Neural crest cell (in vitro differentiated cells): ENCODE measurements at places on chromosomes 6 and 20. TPM values are rescaled to one million over a fixed set of nuclear protein-coding genes. Genes with fewer than 3 reads are reported as not detected.
A peak's percentile ranks its signal among the peaks of the same experiment; 100 is the strongest.

GRCh38 chr6:89975991-89976693 is 81.9 kb downstream of the GJA10 start:
- H3K36me3 ChIP-seq, result no peaks in the 10 kb centered on the region
- peak overlapping the region; percentile 95 for H3K27ac ChIP-seq
- peaks cover 18% of the 10 kb centered on the region for H3K4me1 ChIP-seq
- no peaks in the 10 kb centered on the region for H3K27me3 ChIP-seq
- peak overlapping the region; percentile 25 for H3K4me3 ChIP-seq
- no peak for DNase-seq

DNA sequence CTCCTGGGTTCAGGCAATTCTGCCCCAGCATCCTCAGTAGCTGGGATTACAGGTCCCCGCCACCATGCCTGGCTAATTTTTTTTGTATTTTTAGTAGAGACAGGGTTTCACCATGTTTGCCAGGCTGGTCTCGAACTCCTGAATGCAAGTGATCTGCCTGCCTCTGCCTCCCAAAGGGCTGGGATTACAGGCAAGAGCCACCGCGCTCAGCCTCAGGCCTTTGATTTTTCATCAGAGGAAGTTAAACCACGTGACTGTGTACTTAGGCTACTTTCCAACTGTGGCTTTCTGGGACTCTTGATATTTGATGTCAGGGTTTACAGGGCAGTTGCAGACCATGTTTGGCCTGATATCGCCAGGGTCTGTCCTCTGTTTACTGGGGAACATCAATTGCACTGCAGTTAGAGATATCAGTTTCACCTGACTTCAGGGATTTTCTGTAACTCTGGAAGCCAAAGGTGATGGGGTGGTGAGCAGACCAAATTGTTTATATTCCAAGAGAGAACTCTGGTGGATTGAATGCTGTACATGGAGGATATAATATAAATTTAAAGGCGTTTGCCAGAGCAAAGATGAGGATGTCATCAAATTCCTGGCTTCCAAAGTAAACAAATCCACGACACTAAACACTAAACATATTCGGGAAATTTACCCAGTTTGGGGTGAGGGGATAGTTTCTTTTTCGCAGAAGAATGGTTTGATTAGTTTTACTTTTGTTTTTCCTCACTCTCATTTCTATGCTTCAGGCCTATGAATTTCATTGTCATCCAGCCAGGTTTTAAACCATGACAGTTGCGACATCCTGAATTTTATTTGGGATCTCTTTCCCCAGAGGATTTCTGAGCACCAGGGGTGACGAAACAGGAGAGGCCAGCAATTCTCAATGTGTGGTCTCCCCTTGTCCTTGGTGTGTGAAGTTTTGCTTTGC is 4.2 kb downstream of the PSMF1 start:
- H3K36me3 ChIP-seq, result peaks cover 2% of the 10 kb centered on the region
- H3K4me3 ChIP-seq, result no peak overlapping the region
- no peak overlapping the region for H3K27ac ChIP-seq
- DNase-seq, result no peak

GRCh38 chr6:146543940-146544615 is 445 bp downstream of the RAB32 start:
- peaks cover 28% of the 10 kb centered on the region for H3K4me1 ChIP-seq
- no peaks in the 10 kb centered on the region for H3K27me3 ChIP-seq
- peak overlapping the region; percentile 100 for H3K4me3 ChIP-seq
- peak overlapping the region; percentile 97 for H3K27ac ChIP-seq
- peak; percentile 32 for DNase-seq
- H3K36me3 ChIP-seq, result peaks cover 2% of the 10 kb centered on the region

The PAX1 gene
- total RNA-seq, result not detected in 2 replicates

The CEP85L gene
- total RNA-seq, result 16.8 and 18.1 TPM in 2 replicates

GRCh38 chr20:62740286-62741141 is 31.9 kb downstream of the NTSR1 start:
- no peak for DNase-seq
- H3K27ac ChIP-seq, result no peak overlapping the region

GRCh38 chr6:109351231-109352130 is 30.8 kb downstream of the CD164 start:
- H3K27ac ChIP-seq, result no peak overlapping the region
- peaks cover 12% of the 10 kb centered on the region for H3K36me3 ChIP-seq
- no peak for DNase-seq
- H3K4me1 ChIP-seq, result no peaks in the 10 kb centered on the region

The CDH22 gene
- 0.09 TPM in 1 of 2 replicates, not detected in the other for total RNA-seq

DNA sequence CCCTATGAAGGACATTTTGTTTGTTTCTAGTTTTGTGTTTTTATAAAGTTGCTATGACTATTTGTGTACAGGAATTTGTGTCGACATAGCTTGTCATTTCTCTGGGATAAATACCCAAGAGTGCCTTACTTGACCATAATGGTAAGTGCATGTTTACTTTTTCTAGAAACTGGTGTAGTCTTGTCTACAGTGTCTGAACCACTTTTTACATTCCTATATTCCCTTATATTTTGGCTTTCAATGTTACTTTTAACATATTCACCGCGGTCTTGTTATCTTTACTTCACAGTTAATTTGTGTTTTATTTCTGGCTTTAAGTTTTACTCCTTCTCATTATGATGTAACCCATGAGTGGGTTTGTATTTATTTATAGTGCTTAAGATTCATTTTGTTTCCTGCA is 444.4 kb upstream of the RGS17 start:
- H3K4me1 ChIP-seq, result no peaks in the 10 kb centered on the region
- H3K27ac ChIP-seq, result no peak overlapping the region
- H3K36me3 ChIP-seq, result no peaks in the 10 kb centered on the region
- no peaks in the 10 kb centered on the region for H3K27me3 ChIP-seq

GRCh38 chr6:108564178-108564577 is 3.5 kb downstream of the FOXO3 start:
- peaks cover 11% of the 10 kb centered on the region for H3K36me3 ChIP-seq
- peak overlapping the region; percentile 52 for H3K4me3 ChIP-seq
- no peak for DNase-seq
- H3K27ac ChIP-seq, result no peak overlapping the region

The ULBP3 gene
- total RNA-seq, result 16.4 and 17.5 TPM in 2 replicates

The NFATC2 gene
- 1.9 and 2.0 TPM in 2 replicates for total RNA-seq

GRCh38 chr20:45452238-45452637 is 17.3 kb upstream of the WFDC2 start:
- H3K27ac ChIP-seq, result no peak overlapping the region
- no peak for DNase-seq
- H3K4me3 ChIP-seq, result no peak overlapping the region
- no peaks in the 10 kb centered on the region for H3K4me1 ChIP-seq
- peaks cover 20% of the 10 kb centered on the region for H3K27me3 ChIP-seq

- H3K27ac ChIP-seq, result peak overlapping the region; percentile 76
- peaks cover 8% of the 10 kb centered on the region for H3K36me3 ChIP-seq
- H3K4me3 ChIP-seq, result no peak overlapping the region
- no peak for DNase-seq
Observed at GRCh38 chr6:160035693-160036330, 66.9 kb downstream of the IGF2R start.

DNA sequence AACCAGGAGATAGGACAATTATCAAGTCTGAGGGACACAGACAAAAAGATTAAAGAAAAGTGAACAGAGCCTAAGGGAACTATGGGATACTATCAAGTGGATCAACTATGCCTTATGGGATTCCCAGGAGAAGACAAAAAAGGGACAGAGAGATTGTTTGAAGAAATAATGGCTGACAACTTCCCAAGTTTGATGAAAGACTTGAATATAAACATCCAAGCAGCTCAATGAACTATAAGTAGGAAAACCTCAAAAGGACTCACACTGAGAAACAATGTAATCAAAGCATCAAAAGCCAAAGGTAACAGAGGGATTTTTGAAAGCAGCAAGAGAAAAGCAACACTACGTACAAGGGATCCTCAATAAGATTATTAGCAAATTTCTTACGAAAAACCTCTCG is 11.0 kb downstream of the ZNF133 start:
- no peak for DNase-seq
- no peak overlapping the region for H3K4me3 ChIP-seq
- no peaks in the 10 kb centered on the region for H3K27me3 ChIP-seq

DNA sequence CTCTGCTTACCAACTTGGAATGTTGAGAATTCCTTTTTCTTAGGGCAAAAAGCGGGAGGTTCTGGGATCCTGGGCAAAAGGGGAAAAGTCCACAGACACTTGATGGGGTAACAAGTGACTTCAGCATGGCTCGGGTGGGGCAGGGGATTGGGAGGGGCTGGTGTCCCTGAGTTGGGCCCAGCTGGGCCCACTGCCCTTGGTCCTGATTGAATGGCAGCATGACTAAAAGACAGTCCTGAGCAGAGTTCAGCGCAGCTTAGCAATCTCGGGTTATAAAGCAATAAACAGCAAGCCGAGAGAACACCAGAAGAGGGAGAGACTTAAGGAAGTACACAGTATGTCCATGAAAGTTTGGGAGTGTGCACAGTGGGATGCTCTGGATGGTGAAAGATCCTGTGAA is 5.6 kb downstream of the PPP2R5D start:
- no peak overlapping the region for H3K27ac ChIP-seq
- peaks cover 2% of the 10 kb centered on the region for H3K36me3 ChIP-seq
- no peak overlapping the region for H3K4me3 ChIP-seq

GRCh38 chr6:15657290-15657689 is 5.5 kb downstream of the DTNBP1 start:
- H3K27me3 ChIP-seq, result no peaks in the 10 kb centered on the region
- peaks cover 4% of the 10 kb centered on the region for H3K4me1 ChIP-seq
- DNase-seq, result no peak
- no peak overlapping the region for H3K4me3 ChIP-seq

The MDFI gene
- 64.2 and 65.8 TPM in 2 replicates for total RNA-seq

DNA sequence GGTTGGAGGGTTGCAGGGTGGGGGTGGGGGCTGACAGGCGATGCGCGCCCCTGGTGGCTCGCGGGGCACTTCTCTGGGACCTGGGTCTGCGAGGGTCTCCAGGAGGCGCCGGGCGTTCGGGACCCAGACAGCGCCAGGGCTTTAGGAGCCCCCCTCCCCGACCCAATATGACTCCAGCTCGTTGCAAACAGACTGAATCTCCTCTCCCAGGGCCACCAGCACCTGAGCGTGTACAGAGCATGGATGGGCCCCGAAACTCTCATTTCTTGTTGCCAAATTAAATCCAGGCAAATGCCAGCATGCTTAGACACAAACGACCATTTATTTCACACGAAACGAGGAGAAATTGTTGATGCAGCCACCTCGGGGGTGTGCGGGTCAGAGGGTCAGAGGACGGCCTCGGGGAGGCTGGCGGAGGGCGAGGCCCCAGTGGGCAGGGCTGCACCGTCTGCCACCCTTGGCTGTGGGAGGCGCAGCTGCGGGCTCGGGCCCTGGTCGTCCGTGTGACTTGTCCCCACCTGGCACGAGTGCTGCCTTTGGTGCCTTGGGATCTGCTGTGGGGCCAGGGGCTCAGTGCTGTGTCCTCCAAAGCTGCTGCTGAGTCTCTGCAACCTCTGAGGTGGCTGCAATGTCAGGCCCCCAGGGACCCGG is 20.9 kb upstream of the GATA5 start:
- no peak overlapping the region for H3K4me3 ChIP-seq
- peaks cover 7% of the 10 kb centered on the region for H3K27me3 ChIP-seq
- DNase-seq, result peak; percentile 49
- no peaks in the 10 kb centered on the region for H3K36me3 ChIP-seq
- H3K4me1 ChIP-seq, result peaks cover 8% of the 10 kb centered on the region
